ENCODE measurements at places on chromosomes 7 and 10.

GRCh38 chr10:87660484-87661133 is 931 bp downstream of the PAPSS2 start:
- peak; percentile 33 for DNase-seq

GRCh38 chr10:1468811-1469210 is 268.5 kb downstream of the ADARB2 start:
- DNase-seq: no peak

- no peak for DNase-seq
Observed at GRCh38 chr7:95529701-95530100, 44.0 kb downstream of the ASB4 start.

GRCh38 chr7:5282543-5283316 is at the start of gene SLC29A4:
SLC29A4 (plus strand) TSS chr7:5282943; CDS start chr7:5287817, 4,874 bp downstream.
- no peak for DNase-seq

- peak; percentile 19 for DNase-seq
Observed at GRCh38 chr10:95767884-95768556, 12.1 kb downstream of the ENTPD1 start.

- no peak for DNase-seq
Observed at GRCh38 chr7:112414855-112415490, 35.3 kb upstream of the IFRD1 start.

Data from pulmonary artery endothelial cell (primary cell).